ENCODE measurements at places on chromosomes 11 and 22. TPM values are rescaled to one million over a fixed set of nuclear protein-coding genes. Genes with fewer than 3 reads are reported as not detected.

- no peak for DNase-seq
These were observed 720.6 kb upstream of the ANO5 start for GRCh38 chr11:21472261-21472660.

DNA sequence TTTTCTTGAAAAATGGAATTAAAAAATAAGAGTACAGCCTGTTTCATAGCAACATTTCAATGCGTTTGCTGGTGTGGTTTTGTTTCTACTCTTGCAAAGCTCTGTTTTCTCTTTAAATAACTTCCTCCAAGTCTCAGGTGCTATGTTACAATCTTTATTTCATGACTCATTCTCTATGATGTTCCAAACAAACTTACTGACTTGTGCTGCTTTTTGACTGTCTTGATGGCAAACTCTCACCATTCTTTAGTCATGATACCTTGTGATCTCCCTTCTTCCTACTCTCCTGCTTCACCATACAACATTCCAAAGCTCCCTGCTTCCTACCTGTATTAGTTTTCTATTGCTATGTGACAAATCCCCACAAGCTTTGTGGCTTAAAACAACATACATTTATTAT lies 166.1 kb downstream of the C11orf91 start:
- DNase-seq = no peak

- no peak for DNase-seq
These were observed 58.2 kb downstream of the ACER3 start for GRCh38 chr11:76918941-76919386.

DNA sequence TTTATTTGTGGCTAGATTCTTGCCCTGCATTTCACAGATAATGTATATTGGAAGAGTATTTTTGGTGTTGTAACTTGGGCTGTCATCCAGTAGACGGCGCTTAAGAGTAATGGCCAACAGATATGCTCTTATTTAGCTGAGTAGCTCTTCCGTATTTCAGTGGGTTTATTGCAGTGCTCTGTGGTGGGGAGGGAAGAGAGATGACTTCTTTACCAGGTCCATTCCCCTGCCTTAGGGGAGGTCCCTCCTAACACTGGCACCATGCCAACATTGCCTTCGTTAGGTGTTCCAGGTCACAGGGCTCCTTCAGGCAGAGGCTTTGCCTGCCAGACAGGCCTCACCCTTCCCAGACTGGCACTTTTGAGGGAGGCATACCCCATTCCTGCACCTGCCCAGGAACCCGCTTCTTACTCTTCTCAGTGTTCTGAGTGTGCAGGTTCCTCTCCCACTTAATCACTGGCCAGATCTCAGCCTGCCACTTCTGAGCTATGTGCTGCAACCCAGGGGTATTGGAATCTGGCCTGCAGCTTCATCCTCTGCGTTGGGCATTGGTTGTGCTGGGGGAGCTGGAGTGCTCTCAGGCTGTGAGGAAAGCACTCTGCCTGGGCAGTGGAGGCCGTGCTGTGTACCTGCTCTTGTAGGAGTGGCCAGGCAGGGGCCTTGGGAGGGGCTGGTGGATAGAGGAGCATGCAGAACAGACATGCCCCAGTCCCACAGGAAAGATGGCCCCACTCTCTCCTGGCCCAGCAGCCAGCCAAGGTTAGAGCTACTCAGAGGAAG lies 29.4 kb upstream of the SLN start:
- DNase-seq = no peak

- DNase-seq = no peak
These were observed 89.7 kb downstream of the SNX19 start for GRCh38 chr11:130826572-130826971.

DNA sequence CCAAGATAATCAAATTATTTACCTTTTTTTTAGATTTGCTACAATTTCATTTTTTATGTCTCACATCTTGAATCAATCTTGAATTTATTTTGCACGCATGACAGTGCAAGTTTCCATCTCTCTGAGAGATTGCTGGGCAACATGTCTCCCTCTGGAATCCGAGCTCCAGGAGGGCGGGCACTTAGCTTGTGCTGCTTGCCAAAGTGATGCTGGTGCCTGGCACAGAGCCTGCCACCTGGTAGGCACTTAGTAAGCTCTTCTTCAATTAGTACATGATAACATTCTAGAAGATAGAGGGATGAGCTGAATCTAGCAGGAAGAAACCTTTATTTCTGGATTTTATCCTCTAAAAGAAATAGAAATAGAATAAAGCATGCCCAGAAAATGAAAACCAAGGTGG lies 27.5 kb upstream of the OR9I1 start:
- no peak for DNase-seq

DNA sequence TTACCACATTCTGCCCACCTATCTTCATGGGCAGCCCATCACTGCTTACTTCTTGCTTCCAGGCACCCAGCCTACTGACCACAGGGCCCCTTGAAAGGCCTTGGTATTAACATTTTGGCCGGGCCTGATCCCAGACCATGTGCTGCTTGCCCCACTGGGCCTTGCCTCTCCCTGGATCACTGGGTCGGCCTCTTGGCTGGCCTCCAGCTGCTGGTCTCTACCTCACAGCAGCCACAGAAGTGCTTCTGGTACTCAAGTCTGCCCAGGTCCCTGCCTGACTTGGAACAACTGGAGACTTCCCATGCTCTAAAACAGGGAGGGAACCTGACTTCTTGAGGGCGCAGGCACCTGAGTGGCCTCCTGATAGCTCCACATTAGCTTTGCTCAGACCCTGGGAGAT lies 63.6 kb downstream of the THAP12 start:
- no peak for DNase-seq

GRCh38 chr11:46350695-46351094 lies 3.4 kb downstream of the DGKZ start:
- DNase-seq = no peak

DNA sequence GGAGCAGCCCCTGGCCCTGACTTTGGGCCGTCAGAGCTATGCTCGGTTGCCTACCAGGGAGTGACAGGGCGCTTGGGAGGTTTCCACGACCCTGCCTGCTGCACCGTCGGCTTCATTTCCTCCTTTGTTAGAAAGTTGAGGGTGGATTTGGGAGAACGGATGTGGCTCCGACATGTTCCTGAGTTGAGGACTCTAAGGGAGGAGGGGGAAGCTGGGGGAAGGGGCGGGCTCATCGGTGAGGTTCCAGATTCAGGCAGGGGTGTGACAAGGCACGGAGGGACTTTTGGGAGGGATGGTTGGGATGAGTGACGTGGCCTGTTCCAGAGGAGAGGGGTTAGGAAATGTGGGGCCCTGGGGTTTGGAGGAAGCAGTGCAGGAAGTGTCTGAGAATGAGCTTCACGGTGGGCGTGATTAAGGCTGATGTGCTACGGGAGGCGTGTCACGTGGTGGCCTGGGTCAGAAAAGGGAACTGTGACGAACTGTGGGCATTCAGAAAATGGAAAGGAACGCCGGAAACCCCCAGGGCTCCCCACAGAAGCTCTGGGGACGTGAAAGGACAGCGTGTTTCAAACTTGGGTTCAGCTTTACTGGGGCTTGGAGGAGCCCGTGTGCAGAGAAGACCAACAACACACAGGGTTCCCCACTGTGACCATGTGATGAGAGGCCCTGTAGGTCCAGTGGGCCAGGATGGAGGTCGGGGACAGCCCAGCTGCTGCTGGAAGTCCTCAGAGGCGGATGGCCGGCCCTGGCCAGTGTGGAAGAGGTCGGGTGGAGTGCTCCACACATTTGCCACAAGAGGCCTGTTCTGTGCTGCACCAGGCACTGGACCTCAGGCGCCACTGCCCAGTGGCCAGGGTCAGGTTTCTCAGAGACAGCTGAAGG lies 2.8 kb downstream of the PARVB start:
- DNase-seq = peak; percentile 89

- no peak for DNase-seq
These were observed 7.1 kb upstream of the LTO1 start for GRCh38 chr11:69682221-69682620.

DNA sequence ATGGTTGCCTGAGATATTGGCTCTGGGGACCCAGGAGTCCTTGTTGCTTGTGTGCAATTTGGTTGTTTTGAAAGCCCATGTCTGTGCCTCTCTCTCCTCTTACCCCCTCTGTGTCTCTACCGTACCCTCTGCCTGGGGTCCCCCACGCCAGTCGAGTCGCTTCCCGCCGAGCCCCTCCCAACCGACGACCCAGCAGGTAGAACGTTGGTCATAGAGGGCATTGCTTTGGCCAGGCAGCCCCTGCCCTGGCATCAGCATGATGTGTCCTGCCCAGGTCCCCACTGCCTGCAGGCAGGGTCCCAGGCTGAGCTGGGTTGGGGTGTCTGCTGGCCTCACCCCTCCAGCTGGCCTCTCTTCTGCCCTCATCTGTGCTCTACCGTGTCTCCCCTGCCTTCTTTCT lies 35.0 kb downstream of the TREH start:
- DNase-seq = no peak

The TSSK2 gene
- not detected for total RNA-seq

The CD3G gene
- 1.4 TPM for total RNA-seq
